ENCODE measurements at places on chromosomes 1 and 21. TPM values are rescaled to one million over a fixed set of nuclear protein-coding genes. Genes with fewer than 3 reads are reported as not detected.
A peak's percentile ranks its signal among the peaks of the same experiment; 100 is the strongest.

GRCh38 chr1:162983671-162984425 lies 85.3 kb upstream of the RGS4 start:
- H3K4me1 ChIP-seq = no peaks in the 10 kb centered on the region
- no peak overlapping the region for H3K4me3 ChIP-seq
- H3K36me3 ChIP-seq = no peaks in the 10 kb centered on the region
- DNase-seq = no peak
- no peaks in the 10 kb centered on the region for H3K27me3 ChIP-seq
- no peak overlapping the region for H3K27ac ChIP-seq

GRCh38 chr1:214331827-214332423 lies 51.0 kb downstream of the SMYD2 start:
- DNase-seq = peak; percentile 18
- no peak overlapping the region for H3K27ac ChIP-seq
- no peak overlapping the region for H3K4me3 ChIP-seq
- H3K27me3 ChIP-seq = no peaks in the 10 kb centered on the region
- peaks cover 74% of the 10 kb centered on the region for H3K36me3 ChIP-seq

GRCh38 chr1:157326173-157326859 lies 188.1 kb upstream of the ETV3 start:
- H3K4me3 ChIP-seq = no peak overlapping the region
- no peaks in the 10 kb centered on the region for H3K27me3 ChIP-seq
- H3K36me3 ChIP-seq = no peaks in the 10 kb centered on the region
- DNase-seq = no peak
- no peaks in the 10 kb centered on the region for H3K4me1 ChIP-seq

FBLIM1 gene
- 0.27 TPM for total RNA-seq

SIM2 gene
- not detected for total RNA-seq

Measured in naive thymus-derived CD4-positive, alpha-beta T cell (primary cell).